Adrenal gland (tissue), 19 donors: ENCODE measurements at places on chromosomes 6 and 20. TPM values are rescaled to one million over a fixed set of nuclear protein-coding genes. Genes with fewer than 3 reads are reported as not detected.

DNA sequence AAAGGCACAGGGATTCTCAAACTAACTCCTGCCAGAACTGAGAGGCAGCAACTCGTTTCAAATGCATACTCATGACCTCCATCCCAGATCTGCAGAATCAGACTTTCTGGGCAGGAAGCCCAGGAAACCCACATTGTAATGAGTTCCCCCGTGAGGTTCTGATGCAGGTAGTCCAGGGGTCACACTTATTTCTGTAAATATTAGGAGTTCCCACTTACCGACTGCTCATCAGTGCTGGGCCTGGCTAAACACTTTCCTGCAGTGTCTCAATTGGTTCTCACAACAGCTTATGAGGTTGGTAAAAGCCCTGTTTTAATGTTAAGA is 11.6 kb downstream of the DUSP15 start:
- H3K36me3 ChIP-seq, result no peaks in the 10 kb centered on the region
- no peak for DNase-seq
- no peak overlapping the region for H3K4me3 ChIP-seq
- no peak overlapping the region for H3K27ac ChIP-seq

- H3K27me3 ChIP-seq, result no peaks in the 10 kb centered on the region
- no peak overlapping the region for H3K4me3 ChIP-seq
- H3K27ac ChIP-seq, result peak overlapping the region; percentile 100
- H3K4me1 ChIP-seq, result peaks cover 10% of the 10 kb centered on the region
Measured at GRCh38 chr20:50188287-50188688, 2.3 kb upstream of the CEBPB start.

- no peaks in the 10 kb centered on the region for H3K36me3 ChIP-seq
- DNase-seq, result no peak
- H3K4me3 ChIP-seq, result no peak overlapping the region
- H3K27me3 ChIP-seq, result no peaks in the 10 kb centered on the region
- H3K4me1 ChIP-seq, result peaks cover 26% of the 10 kb centered on the region
Measured at GRCh38 chr6:71393981-71394432, 105.4 kb downstream of the OGFRL1 start.

DNA sequence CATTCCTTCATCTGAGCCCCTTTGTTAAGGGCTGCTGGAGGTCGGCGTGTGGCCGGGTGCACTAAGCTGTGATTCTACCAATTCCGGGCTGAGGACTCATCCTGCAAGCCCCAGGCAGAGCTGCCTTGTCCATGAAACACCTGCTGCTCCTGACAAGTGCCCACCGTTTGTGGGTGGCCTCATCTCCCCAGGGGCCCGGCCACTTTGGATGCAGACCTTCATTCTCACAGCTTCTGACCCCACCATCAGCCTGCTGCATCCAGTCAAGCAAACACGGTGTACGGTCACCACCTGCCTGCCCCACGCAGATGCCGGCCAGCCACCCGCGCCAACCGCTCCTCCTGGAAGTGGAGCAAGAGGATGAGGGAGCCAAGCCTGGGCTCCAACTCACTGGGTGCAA is 382.7 kb downstream of the THBS2 start:
- H3K27me3 ChIP-seq, result no peaks in the 10 kb centered on the region
- no peak for DNase-seq
- H3K36me3 ChIP-seq, result no peaks in the 10 kb centered on the region
- no peak overlapping the region for H3K4me3 ChIP-seq

GRCh38 chr20:44924541-44924940 is 14.7 kb downstream of the PABPC1L start:
- no peaks in the 10 kb centered on the region for H3K27me3 ChIP-seq
- no peak overlapping the region for H3K4me3 ChIP-seq
- no peaks in the 10 kb centered on the region for H3K36me3 ChIP-seq
- DNase-seq, result no peak

- no peaks in the 10 kb centered on the region for H3K36me3 ChIP-seq
- H3K27ac ChIP-seq, result no peak overlapping the region
- no peak for DNase-seq
- no peaks in the 10 kb centered on the region for H3K4me1 ChIP-seq
- no peaks in the 10 kb centered on the region for H3K27me3 ChIP-seq
Measured at GRCh38 chr6:57013521-57013926, 33.0 kb upstream of the KIAA1586 start.

- no peak overlapping the region for H3K4me3 ChIP-seq
- H3K4me1 ChIP-seq, result no peaks in the 10 kb centered on the region
- no peak overlapping the region for H3K27ac ChIP-seq
- DNase-seq, result no peak
- H3K36me3 ChIP-seq, result no peaks in the 10 kb centered on the region
- no peaks in the 10 kb centered on the region for H3K27me3 ChIP-seq
Measured at GRCh38 chr6:52900536-52900935, 9.0 kb downstream of the GSTA3 start.

DNA sequence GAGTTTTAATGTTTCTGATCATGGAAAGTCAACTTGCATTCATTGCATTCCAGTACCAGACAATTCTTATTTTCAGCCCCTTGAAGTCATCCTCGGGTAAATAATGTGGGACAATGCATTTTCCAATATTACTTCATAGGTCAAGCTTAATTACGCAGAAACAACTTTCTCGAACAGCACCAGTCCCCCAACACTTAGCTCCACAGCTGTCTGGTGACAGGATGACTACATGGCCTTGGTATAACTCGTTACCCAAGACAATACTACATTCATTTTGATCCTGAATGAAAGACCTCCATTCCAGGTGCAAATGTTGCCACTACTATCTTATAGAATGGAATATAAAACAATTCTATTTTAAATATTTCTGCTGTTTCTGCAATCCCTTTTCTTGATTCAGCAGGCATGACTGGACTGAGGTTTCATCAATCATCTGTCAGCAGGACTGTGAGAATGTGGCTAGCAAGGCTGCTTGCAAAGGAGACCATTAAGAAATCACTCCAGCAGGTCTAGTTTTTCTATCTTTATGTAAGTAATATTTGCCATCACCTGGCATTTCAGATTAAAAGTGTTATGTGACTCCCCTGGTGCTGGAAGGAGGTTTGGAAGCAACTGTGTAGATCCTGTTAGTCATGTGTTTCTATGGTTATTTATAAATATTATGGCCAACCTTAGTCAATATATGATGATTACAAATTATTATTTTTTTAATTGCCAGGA is 147.9 kb downstream of the HAO1 start:
- no peaks in the 10 kb centered on the region for H3K4me1 ChIP-seq
- no peak for DNase-seq
- H3K27ac ChIP-seq, result no peak overlapping the region
- no peaks in the 10 kb centered on the region for H3K36me3 ChIP-seq

DNA sequence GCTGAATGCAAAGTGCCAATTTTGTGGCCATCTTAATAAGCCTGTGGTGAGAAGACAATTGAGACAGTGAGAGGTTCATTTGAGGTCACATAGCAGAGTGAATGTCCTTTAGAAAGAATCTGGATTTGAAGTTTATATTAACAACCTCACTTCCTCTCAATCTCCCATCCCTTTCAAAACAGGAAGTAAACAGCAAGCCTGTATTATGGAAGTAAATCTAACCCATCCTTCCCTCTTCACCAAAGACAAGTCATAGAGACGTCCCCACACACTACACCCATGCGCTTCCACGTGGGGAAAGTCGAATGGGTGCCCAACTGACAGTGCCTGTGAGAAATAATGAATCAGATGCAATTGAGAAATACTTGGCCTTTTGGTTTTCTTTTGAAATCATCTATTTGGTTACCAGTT is 28.8 kb upstream of the CCND3 start:
- H3K27ac ChIP-seq, result no peak overlapping the region
- H3K36me3 ChIP-seq, result no peaks in the 10 kb centered on the region

DNA sequence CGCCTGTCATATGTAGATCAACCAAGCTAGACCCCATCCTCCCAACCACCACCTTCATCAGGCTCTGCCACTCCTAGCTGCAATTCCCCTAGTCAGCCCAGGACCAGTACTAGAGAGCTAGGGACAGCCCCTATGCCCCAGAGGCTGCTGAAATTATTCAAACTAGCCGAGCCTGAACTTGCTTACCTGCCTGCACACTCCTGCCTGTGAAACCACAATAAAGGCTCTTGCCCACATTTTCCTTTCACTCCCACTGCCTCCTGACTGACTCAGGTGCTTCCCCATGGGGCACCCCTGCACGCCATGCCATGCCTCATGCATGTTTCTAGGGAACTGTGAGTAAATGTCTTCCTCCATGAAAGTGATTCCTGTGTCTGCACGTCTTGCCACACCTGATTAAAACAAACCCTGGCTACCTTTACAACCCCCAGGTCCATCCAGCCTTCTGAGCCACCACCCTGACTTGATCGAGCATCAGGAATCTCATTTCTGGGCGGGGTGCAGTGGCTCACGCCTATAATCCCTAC is 66.5 kb upstream of the IER3 start:
- no peak overlapping the region for H3K27ac ChIP-seq
- H3K27me3 ChIP-seq, result no peaks in the 10 kb centered on the region
- DNase-seq, result no peak
- H3K36me3 ChIP-seq, result no peaks in the 10 kb centered on the region
- no peak overlapping the region for H3K4me3 ChIP-seq
- H3K4me1 ChIP-seq, result peaks cover 11% of the 10 kb centered on the region

GRCh38 chr20:33054791-33055190 is 1.1 kb downstream of the BPIFB3 start:
- no peak for DNase-seq
- no peak overlapping the region for H3K27ac ChIP-seq
- H3K36me3 ChIP-seq, result no peaks in the 10 kb centered on the region

- H3K4me1 ChIP-seq, result no peaks in the 10 kb centered on the region
- no peak overlapping the region for H3K4me3 ChIP-seq
- H3K27ac ChIP-seq, result no peak overlapping the region
- no peaks in the 10 kb centered on the region for H3K36me3 ChIP-seq
- peak; percentile 45 for DNase-seq
Measured at GRCh38 chr20:57619051-57619831, 985 bp downstream of the ZBP1 start.

- DNase-seq, result no peak
- H3K4me3 ChIP-seq, result no peak overlapping the region
Measured at GRCh38 chr6:54133186-54133585, 21.9 kb downstream of the MLIP start.

GRCh38 chr6:108847738-108848115 is 495 bp upstream of the ARMC2 start:
- H3K27ac ChIP-seq, result peak overlapping the region; percentile 81

- no peak overlapping the region for H3K27ac ChIP-seq
- no peak overlapping the region for H3K4me3 ChIP-seq
- no peaks in the 10 kb centered on the region for H3K36me3 ChIP-seq
- peaks cover 20% of the 10 kb centered on the region for H3K4me1 ChIP-seq
- H3K27me3 ChIP-seq, result no peaks in the 10 kb centered on the region
Measured at GRCh38 chr6:158655569-158656450, 6.0 kb downstream of the SYTL3 start.

DNA sequence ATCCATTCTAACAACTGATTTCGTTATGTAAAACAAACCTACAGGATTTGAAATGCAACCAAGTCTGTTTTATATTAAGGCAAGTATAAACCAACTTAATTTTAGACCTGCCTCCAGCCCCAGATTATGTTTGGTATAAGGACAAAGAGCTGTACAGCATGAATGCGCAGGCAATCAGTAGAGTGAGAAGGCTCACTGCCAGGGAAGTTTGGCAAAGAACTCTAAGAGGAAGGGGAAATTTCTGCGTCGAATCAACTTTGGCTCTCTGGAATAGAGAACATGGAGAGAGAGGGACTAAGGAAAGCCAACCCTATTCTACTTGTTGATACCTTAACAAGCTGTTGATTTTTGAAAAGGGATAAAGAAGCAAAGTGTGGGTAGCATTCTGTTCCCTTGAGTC is 96.9 kb upstream of the FOXO3 start:
- H3K4me1 ChIP-seq, result no peaks in the 10 kb centered on the region
- no peaks in the 10 kb centered on the region for H3K36me3 ChIP-seq
- no peak overlapping the region for H3K4me3 ChIP-seq

- H3K27ac ChIP-seq, result peak overlapping the region; percentile 11
- H3K4me1 ChIP-seq, result peaks cover 7% of the 10 kb centered on the region
Measured at GRCh38 chr6:131107151-131107550, 28.1 kb upstream of the AKAP7 start.

DNA sequence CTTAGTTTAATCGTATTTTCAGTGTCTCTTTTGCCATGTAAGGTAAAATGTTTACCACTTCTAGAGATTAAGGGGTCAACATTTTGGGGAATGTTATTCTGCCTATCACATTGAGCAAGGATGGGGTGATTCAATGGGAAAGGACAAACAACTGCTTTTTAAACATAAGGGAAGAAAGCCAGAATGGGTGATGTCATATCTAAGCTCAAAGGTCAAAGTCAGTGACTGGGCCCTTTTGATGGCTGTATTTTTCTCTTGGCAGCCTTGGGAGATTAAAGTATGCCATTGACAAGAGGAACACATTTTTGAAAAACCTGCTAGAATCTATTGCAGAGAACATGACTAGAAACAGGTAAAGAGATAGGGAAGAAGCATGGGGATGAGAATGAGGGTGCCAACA is 477.3 kb upstream of the IRAK1BP1 start:
- no peaks in the 10 kb centered on the region for H3K27me3 ChIP-seq
- no peak overlapping the region for H3K4me3 ChIP-seq
- no peak overlapping the region for H3K27ac ChIP-seq
- H3K36me3 ChIP-seq, result no peaks in the 10 kb centered on the region

- no peaks in the 10 kb centered on the region for H3K27me3 ChIP-seq
- DNase-seq, result no peak
- H3K27ac ChIP-seq, result no peak overlapping the region
- peaks cover 7% of the 10 kb centered on the region for H3K4me1 ChIP-seq
- peaks cover 14% of the 10 kb centered on the region for H3K36me3 ChIP-seq
Measured at GRCh38 chr6:43683708-43684455, 3.7 kb downstream of the MRPS18A start.

DNA sequence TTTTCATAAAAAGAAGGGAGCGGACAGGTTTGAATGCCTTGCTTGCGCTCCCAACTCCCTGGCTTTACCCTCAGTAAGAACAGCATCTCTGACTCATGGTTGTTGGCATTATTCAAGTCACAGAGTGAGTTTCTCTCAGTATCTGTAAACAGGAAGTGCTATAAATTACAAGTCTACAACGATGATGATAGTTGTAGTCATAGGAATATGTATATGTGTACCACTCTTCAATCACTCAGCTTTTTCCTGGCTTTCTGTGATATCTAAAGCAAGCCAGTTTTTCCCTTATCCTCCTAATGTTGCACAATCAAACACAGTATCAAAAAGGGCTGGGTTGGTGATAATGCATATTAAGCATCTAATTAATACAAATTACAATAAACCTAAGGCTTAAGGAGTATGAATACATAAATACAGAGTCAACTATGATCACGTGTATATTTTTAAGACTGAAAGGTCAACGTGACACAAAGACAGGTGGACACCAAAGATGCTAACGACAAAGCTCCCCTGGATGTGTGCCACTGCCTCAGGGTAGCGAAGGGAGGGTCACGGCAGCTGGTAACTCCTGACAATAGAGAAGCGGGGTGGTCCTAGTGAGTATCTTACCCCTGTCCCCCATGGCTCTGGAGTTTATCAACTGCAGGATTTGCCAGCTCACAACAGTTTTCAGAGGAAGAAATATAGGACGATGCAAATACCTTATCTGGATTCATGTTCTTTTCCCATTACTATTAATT is 202.8 kb downstream of the BTBD9 start:
- H3K27ac ChIP-seq, result no peak overlapping the region
- H3K4me3 ChIP-seq, result no peak overlapping the region
- peaks cover 2% of the 10 kb centered on the region for H3K4me1 ChIP-seq
- no peak for DNase-seq
- H3K36me3 ChIP-seq, result no peaks in the 10 kb centered on the region
- H3K27me3 ChIP-seq, result no peaks in the 10 kb centered on the region

Gene DZANK1
- total RNA-seq, result 2.7 TPM

Gene ADGRG6
- 4.3 TPM for total RNA-seq

Gene HLA-F
- 63.0 TPM for total RNA-seq

Gene DEF6
- total RNA-seq, result 4.8 TPM

Gene MCM3
- total RNA-seq, result 23.0 TPM

Gene HNF4A
- 0.31 TPM for total RNA-seq

Gene FOXP4
- 1.6 TPM for total RNA-seq

Gene CTCFL
- not detected for total RNA-seq

Gene DNAH8
- total RNA-seq, result not detected
